OCI-LY7 (cell line): ENCODE measurements at places on chromosomes 5 and 9. TPM values are rescaled to one million over a fixed set of nuclear protein-coding genes. Genes with fewer than 3 reads are reported as not detected.
A peak's percentile ranks its signal among the peaks of the same experiment; 100 is the strongest.

DNA sequence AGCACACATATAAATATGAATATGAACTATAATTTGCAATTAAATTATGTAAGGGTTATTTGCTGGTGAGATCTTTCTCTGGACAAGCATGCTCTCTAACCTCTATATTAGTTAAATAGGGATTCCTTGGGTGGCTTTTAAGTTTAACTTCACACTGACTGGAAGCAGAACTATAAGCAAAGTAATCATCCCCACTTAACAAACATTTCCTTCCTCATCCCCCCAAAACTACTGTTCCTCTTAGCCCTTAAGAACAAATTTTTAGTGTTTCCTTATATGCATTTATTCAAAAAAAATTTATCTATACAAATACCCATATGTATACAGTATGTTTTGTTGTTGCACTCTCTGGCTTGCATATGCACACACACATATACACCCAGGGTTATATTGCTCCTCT lies 512.1 kb upstream of the MEF2C start:
- no peak for DNase-seq

DNA sequence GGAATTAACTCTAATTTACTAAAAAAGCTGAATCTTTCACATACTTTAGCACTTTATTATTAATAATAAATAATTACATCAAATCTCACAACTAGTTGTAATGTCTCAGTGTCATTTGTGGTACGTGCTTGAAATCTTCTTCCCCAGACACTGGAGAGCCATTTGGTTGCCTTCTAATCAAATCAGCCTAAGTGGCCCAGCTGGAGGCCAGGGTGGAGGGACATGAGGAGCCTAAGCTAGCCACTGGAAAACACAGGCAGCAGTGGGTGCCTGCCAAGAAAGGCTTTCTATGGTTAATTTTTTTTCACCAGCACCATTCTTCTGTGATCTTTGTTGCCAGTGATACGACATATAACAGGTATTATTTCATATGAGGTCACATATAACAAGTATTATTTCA lies 117.0 kb downstream of the ERCC6L2 start:
- no peak for DNase-seq

GRCh38 chr9:4555236-4555635 lies 65.0 kb downstream of the SLC1A1 start:
- no peak for DNase-seq

GRCh38 chr5:43973318-43973717 lies 370.3 kb downstream of the NNT start:
- no peak for DNase-seq

The ACTBL2 gene
- not detected in 2 replicates for total RNA-seq

The RMI1 gene
- total RNA-seq, result 44.3 and 46.2 TPM in 2 replicates

GRCh38 chr9:70409800-70410199 lies 4.7 kb downstream of the KLF9 start:
- no peak for DNase-seq

GRCh38 chr5:44318883-44319282 lies 70.3 kb downstream of the FGF10 start:
- DNase-seq, result no peak

- no peak for DNase-seq
Observed at GRCh38 chr9:125850763-125851162, 103.6 kb downstream of the PBX3 start.

- DNase-seq, result no peak
Observed at GRCh38 chr5:158233735-158234322, 374.9 kb upstream of the CLINT1 start.

The CARTPT gene
- total RNA-seq, result not detected in 2 replicates

DNA sequence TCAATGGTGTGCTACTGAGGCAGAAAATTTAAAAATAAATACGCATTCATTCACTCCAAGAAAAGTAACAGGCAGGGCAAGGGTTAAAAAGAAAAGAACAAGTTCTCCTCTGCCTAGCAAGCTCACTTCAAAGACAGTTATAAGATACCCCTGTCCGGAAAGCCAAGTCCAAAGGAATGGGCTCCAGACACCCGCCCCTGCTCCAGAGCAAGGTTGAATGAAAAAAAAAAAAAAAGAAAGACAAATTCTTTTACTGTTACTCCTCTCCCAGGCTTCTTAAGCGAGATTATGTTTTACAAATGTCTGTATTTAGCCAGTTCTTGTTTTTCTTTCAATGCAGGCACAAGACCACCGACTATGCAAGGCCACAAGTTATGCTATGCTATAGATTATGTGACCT lies 9.1 kb upstream of the ANXA2R start:
- no peak for DNase-seq

DNA sequence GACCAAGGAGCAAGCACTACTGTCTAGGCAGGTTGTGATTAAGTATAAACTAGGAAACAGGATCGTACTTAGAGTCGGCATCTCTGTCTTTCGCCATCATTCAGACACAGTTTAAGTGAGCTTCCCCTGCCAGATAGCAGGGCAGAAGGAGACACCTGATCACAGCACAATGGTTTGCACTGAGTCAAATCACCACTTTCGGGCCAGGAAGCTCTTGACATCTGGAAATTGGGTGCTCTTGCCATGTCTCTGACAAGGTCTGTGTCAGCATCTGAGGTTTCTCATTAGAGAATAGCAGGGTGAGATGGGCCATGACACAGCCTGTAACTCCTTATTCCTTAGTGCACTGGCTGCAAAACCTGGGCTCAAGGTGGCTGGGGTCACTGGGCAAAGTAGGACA lies 8.3 kb downstream of the ADRB2 start:
- DNase-seq, result peak; percentile 79

The INSL6 gene
- total RNA-seq, result not detected in 2 replicates

DNA sequence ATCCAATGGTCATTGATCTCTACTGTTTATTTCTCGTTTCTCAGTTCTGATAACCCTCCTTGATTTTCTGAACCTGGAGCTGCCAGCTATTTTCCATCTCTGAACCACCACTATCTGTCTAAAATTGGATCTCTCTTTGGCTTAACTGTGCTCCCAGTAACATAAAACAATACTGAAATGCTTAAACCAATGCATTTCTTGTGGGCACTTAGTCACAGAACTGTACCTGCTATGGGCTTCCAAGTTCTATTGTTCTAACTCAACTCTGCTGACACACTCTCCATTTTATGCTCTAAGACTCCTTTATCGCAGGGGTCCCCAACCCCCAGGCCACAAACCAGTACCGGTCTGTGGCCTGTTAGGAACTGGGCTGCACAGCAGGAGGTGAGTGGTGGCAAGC lies 120.6 kb downstream of the LHFPL2 start:
- no peak for DNase-seq

The CMYA5 gene
- total RNA-seq, result 0.13 and 0.21 TPM in 2 replicates

The TNFSF8 gene
- 50.3 and 53.1 TPM in 2 replicates for total RNA-seq

GRCh38 chr5:56567278-56567677 lies 248.1 kb upstream of the MAP3K1 start:
- no peak for DNase-seq

- DNase-seq, result no peak
Observed at GRCh38 chr9:98520221-98520960, 188.3 kb downstream of the GABBR2 start.

GRCh38 chr5:122704247-122705036 lies 70.4 kb upstream of the SNX2 start:
- DNase-seq, result peak; percentile 57

- DNase-seq, result no peak
Observed at GRCh38 chr5:38845526-38846378, at the start of gene OSMR. TSS of gene OSMR (plus strand) at chr5:38846012. CDS start at chr5:38869045, 23,033 bp downstream.

GRCh38 chr9:110575169-110575568 lies 4.4 kb downstream of the SVEP1 start:
- no peak for DNase-seq

The BARHL1 gene
- total RNA-seq, result not detected in 2 replicates

The FBP1 gene
- 63.9 and 94.1 TPM in 2 replicates for total RNA-seq

DNA sequence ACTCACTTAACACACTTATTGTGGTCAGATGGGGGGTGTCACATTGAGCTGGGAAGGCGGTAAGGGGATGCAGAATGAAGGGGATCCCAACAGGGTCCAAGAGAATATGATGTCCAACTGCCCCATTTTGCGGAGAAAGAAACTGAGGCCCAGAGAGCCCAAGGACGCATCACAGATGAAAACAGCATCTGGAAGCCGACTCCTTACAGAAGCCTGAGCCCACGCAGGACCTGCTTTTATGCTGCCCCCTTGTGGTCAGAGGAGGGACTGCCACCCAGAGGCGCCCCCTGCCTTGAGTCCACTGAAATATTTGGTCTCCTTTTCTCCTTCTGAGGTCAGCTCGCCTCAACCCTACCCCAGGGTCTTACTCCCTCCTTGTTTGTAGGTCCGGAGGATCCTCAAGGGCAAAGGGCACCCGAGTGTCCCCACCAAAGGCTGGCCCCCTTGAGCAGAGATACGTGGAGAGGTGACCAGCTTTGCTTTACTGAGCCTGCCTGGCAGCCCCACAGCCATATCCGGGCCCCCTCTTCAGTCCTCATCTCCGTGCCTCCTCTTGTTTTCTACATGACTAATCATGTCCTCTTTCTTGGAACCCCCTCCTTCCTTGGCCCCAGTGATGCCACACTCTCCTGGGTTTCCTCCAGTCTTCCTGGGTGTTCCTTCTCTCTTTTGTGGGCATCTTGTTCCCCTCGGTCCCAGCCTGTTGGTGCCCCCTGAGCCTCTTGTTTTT lies 30.0 kb upstream of the TTLL11 start:
- DNase-seq, result peak; percentile 73

The OR1L1 gene
- not detected in 2 replicates for total RNA-seq

- no peak for DNase-seq
Observed at GRCh38 chr9:127753622-127754021, 18.5 kb upstream of the TOR2A start.

DNA sequence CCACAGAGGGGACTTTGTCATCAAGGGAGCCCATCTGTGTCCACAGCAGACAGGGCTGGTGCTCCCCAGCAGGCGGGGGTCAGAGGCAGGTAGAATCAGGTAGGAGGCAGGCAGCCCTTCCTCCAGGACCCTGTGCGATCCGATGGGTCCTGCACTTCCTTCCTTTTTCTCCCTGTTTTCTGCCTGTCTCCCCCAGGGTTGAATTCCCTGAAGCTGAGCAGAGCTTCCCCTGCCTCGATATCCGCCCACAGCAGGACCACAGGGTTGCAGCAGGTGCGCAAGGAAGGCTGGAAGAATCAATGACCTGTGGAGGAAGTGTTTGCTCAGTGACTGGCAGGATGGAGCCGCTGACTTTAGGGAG lies 69.2 kb downstream of the MRPL36 start:
- no peak for DNase-seq

GRCh38 chr5:149338364-149338763 lies 6.9 kb upstream of the GRPEL2 start:
- DNase-seq, result no peak

The GCNT4 gene
- not detected in 2 replicates for total RNA-seq

The PPP3R2 gene
- total RNA-seq, result not detected in 2 replicates

- no peak for DNase-seq
Observed at GRCh38 chr9:95649801-95650213, 133.0 kb upstream of the PTCH1 start.
